Lower leg skin (tissue), 4 donors: ENCODE measurements at places on chromosomes 16 and 17.

- DNase-seq: no peak
These were observed 75.7 kb upstream of the DNAH17 start for GRCh38 chr17:78652913-78653312.

DNA sequence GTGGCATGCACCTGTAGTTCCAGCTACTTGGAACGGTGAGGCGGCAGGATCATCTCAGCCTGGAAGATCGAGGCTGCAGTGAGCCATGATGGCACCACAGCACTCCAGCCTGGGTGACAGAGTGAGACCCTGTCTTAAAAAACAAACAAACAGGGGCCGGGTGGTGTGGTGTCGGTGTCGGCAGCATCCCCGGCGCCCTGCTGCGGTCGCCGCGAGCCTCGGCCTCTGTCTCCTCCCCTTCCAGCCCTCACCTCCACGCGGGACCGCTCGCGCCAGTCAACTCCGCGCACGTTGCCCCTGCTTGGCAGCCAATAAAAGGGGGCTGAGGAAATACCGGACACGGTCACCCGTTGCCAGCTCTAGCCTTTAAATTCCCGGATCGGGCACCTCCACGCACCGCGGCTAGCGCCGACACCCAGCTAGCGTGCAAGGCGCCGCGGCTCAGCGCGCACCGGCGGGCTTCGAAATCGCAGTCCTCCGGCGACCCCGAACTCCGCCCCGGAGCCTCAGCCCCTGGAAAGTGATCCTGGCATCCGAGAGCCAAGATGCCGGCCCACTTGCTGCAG, 204.7 kb downstream of the CDRT15L2 start:
- DNase-seq: no peak

DNA sequence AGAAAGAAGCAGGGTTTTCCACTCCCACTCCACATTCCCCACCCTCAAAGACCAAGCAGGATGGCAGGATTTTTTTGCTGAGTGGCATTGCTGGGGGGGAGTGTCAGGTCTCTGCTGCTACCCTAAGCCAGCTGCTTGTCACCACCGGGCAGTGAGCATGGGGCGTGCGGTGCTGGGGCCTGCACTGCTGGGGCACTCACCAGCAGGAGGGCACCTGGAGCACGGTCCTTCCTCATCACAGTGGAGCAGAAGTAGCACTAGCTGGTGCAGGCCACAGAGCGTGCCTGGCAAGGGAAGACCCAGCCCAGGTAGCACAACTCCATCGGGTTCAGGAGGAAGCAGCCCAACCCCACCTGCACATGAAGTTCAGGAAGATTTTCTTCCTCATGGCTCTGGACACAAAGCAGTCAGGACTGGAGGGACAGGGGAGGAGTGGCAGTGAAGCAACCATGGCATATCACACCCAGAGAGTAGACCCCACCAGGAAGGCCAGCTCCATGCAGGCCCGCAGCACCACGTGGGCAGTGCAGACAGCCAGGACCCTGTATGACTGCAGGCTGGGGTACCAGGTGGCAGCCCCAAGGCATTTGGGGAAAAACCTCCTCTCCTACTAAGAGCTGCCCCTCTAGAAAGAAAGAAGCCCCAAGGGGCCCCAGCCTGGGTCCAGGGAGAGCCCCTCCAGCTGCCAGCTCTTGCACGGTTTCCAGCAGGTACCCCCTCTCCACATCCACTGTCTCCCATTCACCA, 16.7 kb upstream of the MYO18A start:
- peak; percentile 78 for DNase-seq

- DNase-seq: peak; percentile 90
These were observed 539 bp upstream of the VAMP2 start for GRCh38 chr17:8162997-8163977.

GRCh38 chr17:46736100-46736499, 82.4 kb downstream of the WNT3 start:
- DNase-seq: no peak

- no peak for DNase-seq
These were observed 4.9 kb upstream of the PABPN1L start for GRCh38 chr16:88871349-88871702.

- DNase-seq: no peak
These were observed 20.9 kb downstream of the HSD11B2 start for GRCh38 chr16:67451704-67452435.

- no peak for DNase-seq
These were observed 90.9 kb downstream of the DNAH17 start for GRCh38 chr17:78486228-78486802.

DNA sequence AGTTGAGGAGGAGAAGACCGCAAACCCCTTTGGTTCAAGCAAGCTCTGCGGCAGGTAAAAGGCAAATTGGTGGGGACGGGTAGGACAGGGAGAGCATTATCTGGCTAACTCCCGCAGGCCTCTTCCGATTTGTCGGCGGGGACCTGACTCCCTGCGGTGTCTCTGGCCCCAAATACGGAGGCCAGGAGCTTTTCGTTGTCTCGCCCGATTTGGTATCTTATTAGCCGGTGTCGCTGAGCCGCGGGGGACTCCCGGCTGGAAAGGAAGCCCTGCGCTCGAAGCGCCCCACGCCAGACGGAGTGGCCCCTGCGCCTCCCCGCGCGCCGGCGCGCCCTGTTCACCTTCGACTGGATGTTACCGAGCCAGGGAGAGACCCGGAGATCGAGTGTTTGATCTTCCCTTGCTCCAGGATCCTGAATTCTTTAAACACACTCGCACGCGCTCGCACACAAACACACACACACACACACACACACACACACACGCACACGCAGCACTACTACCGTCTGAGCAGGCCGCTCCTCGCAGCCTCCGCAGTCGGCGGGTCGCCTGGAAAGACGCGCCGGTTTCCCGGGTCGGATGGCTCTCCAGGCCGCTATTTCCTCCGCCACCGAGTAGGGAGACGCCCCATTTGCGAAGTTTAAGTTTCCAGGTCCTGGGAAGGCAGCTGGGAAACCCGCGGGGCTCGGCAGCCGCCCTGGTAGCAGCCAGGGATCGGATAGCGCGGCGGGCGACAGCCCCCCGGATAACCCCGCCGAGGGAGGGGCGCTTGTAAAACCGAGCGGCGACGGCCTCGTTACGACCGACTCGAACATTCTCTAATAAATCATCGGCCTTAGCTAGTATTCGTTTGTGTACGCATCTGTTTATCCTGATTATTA, 3.3 kb downstream of the PRAC1 start:
- no peak for DNase-seq
